ENCODE measurements at places on chromosomes 5 and 9.

- no peak for DNase-seq
These were observed 28.0 kb upstream of the ERAP1 start for GRCh38 chr5:96835791-96836191.

DNA sequence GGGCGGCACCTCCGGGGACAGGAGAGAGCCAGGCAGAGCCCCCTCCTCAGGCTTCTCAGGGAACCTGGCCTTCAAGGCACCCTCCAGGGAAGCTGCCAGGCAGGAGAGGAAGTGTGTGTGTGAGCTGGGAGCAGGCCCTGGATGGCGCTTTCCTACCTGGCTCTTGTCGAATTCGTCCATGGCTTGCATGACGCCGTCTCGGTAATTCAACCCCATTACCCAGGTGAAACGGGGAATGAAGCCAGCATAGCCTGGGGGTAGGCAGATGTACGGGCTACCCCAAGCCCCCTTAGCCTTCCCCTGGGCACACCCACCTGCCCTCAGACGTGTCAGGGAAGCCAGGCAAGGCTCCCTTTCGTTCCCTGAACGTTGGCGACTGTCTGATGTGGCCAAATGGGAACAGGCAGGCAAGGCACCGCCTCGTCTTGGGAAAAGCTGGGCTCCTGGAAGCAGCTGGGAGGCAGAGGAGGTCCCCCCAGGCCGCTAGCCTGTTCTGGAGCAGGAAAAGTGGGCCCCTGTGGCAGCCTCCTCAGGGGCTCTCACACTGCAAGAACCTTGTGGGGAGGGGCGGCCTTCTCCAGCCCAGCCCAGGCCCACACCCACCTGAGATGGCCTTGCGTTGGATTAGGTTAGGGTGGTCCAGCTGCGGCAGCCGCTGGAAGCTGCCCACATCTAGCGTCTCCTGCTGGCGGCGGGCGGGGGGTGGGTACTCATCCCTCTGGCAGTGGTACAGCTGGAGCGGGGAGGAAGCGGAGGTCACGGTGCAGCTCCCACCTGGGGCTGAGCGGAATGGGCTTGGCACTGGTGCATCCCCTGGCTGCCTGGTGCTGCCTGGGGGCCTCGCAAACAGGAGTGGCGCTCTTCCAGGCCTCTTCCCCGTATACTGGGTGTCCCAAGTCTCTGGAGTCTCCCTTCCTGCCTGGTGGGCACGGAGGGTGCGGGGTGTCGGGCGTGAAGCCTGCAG, 3.7 kb downstream of the TUBB4B start:
- DNase-seq = no peak

GRCh38 chr9:78393340-78393739, 96.4 kb downstream of the PSAT1 start:
- no peak for DNase-seq

- DNase-seq = no peak
These were observed 87.1 kb upstream of the COL5A1 start for GRCh38 chr9:134554373-134555093.

- DNase-seq = no peak
These were observed 318.0 kb downstream of the ADAMTS6 start for GRCh38 chr5:65163698-65164097.

DNA sequence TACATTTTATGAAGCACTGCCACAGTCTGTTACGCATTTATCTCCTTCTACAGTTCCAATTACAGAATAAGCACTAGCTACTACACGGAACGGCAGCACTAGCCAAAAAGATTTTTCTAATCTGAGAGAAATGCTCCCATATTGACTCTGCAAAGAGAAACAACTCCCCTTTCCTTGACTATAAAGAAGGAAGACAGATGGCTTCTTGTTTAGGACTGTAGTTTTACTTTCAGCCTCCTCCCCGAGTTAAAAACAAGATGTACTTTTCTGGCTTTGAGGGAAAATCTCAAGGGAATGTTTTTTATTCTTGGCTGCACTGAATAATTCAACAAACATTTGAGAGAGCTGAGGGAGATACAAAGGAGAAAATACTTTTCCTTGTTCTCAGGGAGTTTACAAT, 1.9 kb upstream of the SLC44A1 start:
- DNase-seq = no peak
